Right renal pelvis (tissue), 4 donors: ENCODE measurements at places on chromosomes 16 and 17. TPM values are rescaled to one million over a fixed set of nuclear protein-coding genes. Genes with fewer than 3 reads are reported as not detected.
A peak's percentile ranks its signal among the peaks of the same experiment; 100 is the strongest.

AIPL1 gene
- polyA plus RNA-seq, result not detected

- DNase-seq, result no peak
Measured at GRCh38 chr16:31453255-31454204, 5.8 kb upstream of the ARMC5 start.

GRCh38 chr17:64008830-64009229 lies 10.7 kb downstream of the PRR29 start:
- DNase-seq, result no peak

AARSD1 gene
- polyA plus RNA-seq, result 56.2 TPM

FNDC8 gene
- not detected for polyA plus RNA-seq

DNA sequence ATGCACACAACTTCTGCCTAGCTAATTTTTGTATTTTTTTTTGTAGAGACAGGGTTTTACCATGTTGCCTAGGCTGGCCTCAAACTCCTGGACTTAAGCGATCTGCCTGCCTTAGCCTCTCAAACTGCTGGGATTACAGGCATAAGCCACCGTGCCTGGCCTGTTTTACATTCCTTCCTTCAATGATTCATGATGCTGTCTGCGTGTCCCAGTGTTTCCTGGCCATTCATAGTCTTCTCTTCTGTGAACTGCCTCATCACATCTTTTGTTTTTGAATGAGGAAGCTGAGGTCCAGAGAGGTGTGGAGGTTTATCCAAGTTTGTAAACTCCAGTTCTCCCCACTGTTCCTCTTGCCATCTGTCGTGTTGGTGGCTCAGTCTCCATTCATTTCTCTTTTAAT lies 64.5 kb upstream of the MED9 start:
- DNase-seq, result no peak

- DNase-seq, result no peak
Measured at GRCh38 chr16:66924527-66925321, 611 bp downstream of the RRAD start.

- no peak for DNase-seq
Measured at GRCh38 chr17:5513628-5514027, 27.3 kb downstream of the MIS12 start.

DNA sequence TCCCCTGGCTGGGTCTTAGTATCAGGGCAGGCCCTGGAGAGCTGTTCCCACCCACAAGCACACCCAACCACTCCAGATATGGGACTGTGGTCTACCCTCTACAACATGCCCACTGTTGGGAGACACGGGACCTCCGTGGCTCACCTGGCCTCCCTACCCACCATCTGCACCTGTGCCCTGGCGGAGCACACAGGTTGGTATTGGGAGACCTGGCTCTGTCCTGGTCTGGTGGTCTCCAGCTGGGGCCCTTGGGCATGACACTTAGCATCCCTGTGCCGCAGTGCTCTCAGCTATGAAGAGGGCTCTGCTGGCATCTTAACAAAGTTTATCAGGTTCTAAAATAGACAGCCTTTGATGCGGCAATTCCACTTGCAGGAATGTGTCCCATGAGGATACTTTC lies 5.8 kb downstream of the C16orf95 start:
- no peak for DNase-seq

DNA sequence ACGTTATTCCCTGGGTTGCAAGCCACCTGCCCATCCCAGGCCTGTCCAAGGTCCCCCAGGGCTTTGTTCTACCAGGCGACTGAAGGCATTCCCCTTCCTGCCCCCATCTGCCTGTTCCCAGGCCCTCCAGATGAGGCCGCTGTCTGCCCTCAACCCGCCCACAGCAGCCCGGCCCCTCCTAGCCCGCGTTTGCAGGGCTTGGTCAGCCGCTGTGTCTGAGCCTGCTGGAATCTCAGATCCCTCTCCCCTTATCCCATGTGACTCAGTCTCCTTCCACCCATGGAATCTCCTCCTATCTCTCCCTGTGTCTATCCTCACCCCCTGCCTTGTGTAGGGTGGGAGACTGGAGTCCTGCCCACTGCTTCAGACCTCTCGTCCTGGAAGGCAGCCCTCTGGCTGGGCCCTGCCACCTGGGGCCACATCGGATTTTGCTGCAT lies 186.0 kb upstream of the TNRC6C start:
- DNase-seq, result no peak

DNA sequence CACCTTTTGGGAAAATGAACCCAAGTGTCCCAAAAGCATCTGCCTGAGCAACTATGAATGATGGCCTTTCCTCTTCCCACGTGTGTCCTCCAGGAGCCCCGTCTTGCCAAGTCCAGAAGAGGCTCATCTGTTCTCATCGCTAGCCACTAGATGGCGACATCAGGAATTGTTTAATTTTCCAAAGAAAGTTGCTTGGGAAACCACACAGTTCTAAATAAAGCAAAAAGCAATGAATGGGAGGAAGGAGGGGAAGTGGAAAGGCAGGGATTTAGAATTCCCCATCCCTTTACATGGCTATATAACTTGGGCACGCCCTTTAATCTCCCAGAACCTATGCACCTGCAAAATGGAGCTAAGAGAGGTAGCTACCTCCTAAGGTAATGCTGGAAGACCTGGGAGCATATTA lies 9.0 kb upstream of the CDH5 start:
- DNase-seq, result peak; percentile 71

PLA2G15 gene
- polyA plus RNA-seq, result 22.9 TPM

- no peak for DNase-seq
Measured at GRCh38 chr16:76428858-76429257, 151.7 kb downstream of the CNTNAP4 start.

DNA sequence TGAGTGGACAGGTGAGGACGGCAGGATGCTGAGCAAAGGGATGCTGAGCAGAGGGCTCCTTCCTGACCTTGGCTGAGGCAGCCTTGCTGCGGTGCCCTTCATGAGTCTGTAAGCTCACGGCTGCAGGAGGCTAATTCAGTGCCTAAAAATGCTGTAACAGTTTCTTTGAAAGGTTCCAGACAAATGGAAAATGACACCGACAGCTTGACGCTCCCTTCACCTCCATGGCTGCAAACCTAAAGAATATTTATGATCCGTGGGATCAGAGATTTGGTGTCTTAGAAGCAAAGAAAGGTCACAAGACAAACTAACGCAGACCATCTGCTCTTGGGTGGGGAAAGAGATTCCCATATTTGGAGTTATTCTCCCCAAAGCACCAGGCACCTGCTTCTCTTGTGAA lies 28.0 kb downstream of the TOM1L2 start:
- DNase-seq, result no peak

CDK5RAP3 gene
- 153 TPM for polyA plus RNA-seq

- DNase-seq, result no peak
Measured at GRCh38 chr17:19269106-19269505, 31.9 kb downstream of the EPN2 start.

GRCh38 chr17:62596662-62597061 lies 30.8 kb upstream of the MRC2 start:
- DNase-seq, result no peak

DNA sequence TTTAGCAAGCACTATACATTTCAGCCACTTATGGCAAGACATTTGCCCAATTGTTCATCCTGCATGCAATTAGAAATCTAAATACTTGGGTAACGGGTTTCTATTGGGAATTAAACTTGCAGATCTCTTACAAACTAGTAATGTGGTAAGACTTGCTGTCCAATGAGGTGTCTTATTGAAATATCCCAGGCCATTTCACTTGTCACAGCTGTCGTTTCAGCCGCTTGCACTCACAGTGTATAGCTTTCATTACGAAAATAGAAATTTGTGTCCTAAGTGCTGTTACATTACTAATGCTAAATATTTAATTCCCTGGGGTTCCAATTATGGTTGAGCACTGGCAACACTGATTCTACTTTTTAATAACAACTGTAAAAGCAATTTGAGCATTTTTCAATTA lies 40.3 kb upstream of the IRX5 start:
- DNase-seq, result no peak

PITPNM3 gene
- 9.5 TPM for polyA plus RNA-seq

DNA sequence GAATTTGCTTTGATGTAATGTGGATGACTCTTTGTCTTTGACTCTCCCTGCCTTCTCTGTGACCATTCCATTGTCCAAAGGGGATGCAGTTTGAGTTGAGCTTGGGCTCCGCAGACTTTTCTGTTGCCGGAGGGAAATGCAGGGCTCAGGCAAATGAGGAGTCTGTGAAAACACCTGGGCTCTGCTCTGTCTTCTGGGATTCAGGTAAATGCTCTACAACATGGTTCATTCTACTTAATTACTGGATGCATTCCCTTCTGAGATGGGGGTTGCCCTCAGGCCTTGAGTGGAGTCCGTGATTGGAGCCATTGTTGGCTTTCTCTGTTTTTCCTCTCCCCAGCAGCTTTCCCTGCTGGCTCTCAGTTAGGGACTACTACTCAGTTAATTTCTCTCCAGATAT lies 26.4 kb upstream of the SPNS2 start:
- no peak for DNase-seq

- peak; percentile 78 for DNase-seq
Measured at GRCh38 chr17:75404223-75404730, 1.2 kb downstream of the GRB2 start.

GRCh38 chr16:55250701-55251100 lies 73.3 kb upstream of the IRX6 start:
- no peak for DNase-seq

DNA sequence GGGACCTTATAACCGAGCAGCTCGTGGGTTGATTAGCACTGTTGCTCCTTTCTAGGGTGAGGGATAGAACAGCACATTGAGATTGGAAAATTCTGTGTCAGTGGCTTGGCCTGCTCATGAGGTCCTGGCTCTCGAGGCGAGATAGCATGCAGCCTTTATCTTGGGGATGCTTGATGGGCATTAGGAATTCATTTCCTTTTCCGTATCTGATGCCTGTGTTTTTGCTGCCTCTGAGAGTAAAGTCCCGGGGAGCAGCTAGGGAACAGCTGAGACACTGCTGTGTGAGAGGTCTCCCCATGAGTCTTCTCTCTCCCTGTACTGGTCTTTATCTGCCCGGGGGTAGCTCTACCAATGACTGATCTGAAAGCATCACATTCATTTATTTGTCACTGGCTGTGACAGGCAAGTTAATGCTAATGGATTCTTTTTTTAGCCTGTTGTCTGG lies 14.5 kb downstream of the MSI2 start:
- no peak for DNase-seq

GRCh38 chr16:80084163-80084562 lies 456.6 kb upstream of the DYNLRB2 start:
- DNase-seq, result no peak

DNA sequence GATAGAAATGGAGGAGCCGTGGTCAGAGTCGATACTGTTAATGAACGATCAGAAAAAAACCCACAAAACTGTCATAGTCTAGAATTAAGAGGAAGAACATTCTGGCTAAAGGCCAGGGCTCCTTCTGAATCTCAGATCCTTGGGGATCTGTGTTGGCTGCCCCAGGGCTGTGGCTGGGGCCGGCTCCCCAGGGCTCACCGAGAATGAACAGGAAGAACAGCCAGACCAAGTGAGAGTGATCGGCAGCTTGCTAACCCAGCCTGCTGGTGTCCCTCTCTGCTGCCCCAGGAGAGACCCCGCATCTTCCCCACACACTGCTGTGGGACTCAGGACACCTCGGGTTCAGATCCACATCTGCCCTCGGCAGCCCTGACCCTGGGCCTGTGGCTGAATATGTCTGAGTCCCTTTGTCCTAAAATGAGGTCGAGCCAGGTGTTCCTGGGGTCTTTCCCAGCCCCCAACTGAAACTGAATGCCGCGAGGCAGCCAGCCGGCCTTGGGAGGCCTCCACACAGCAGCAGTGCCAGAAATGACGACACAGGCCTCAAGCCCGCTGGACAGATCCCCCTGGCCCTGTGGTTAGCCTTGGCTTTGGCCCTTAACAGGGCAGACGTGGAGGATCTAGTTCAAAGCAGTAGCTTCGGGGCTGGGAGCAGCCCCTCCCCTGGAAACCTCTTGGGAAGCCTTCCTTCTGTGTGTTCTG lies 23.9 kb upstream of the CLEC18A start:
- no peak for DNase-seq

DNA sequence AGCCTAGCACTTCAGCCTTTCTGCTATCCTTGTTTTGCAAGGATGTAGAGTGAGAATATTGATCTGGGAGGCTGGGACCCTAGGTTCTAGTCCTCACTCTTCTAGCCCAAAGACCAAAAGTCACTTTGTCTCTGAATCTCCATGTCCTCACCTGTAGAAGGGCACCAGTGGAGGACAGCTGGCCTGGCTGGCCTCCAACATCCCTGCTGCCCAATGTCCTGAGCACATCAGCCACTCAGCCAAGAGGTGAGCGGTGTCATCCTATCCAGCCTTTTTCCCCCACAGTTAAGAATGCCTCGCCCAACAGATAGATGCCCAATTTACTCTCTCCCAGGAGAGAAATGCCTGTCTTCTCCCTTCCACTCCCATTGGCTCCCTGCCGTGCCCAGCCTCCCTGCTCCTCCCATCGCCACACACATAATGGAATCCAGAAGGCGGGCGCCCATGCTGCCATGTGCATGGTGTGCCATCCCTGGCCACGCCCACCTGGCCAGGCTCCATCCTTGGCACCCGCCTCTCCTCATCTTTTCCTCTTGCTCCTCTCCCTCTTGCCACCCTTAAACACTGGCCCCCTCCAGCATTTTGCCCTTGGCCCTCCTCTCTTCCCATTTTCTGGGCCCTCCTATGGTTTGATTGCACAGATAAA lies 157.3 kb upstream of the SDK2 start:
- no peak for DNase-seq

DNA sequence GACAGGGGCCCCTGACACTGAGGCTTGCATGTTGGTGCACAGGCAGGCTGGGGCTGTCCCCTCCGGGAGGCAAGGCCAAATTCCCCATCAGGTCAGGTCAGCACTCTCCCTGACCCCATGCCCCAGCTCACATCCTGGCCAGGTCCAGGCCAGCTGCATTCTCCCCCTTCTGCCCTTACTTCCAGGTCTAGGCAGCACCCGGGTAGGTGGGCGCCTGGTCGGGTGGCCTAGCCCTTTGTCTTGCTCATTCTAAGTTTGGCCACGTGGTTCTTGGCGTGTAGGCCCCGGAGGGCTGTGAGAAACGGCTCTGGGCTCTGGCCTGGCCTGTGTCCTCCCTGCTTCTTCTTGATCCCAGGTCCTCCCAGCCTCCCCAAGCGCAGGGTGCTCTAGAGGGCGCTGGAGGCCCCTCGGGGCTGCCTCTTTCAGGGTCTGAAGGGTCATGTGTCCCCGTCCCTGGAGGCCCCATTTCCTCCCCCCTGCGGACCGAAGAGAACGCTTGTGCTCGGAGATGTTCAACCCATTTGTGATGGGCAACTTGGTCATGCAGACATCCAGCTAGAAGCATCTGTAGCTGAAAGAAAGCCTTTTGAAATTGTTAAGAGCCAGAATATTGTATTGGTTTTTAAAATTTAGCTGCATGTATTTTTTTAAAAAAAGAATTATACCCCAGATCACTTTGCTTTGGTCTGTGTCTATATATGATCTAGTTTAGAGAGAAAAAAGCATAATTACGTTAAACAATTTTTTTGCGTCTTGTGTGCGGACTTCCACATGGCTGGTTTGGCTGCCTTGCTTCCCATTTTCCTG lies 6.7 kb downstream of the BAHCC1 start:
- DNase-seq, result no peak

DNA sequence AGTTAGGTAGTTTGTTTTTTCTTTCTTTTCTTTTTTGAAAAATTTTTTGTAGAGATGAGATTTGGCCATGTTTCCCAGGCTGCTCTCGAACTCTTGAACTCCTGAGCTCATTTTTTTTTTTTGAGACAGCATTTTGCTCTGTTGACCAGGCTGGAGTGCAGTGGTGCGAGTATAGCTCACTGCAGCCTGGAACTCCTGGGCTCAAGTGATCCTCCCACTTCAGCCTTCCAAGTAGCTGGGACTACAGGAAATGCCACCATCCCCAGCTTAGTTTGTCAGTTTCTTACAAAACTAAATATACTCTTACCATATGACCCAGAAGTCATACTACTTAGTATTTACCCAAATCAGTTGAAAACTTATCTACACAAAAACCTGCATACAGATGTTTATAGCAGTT lies 14.4 kb upstream of the FBXO47 start:
- no peak for DNase-seq

PSMD3 gene
- polyA plus RNA-seq, result 113 TPM
